ENCODE measurements at places on chromosomes 16 and 17. TPM values are rescaled to one million over a fixed set of nuclear protein-coding genes. Genes with fewer than 3 reads are reported as not detected.
A peak's percentile ranks its signal among the peaks of the same experiment; 100 is the strongest.

The SOST gene
- 0.24 TPM for total RNA-seq

The ASGR1 gene
- total RNA-seq = 0.54 TPM

The CDH16 gene
- 0.35 TPM for total RNA-seq

The KCNH4 gene
- total RNA-seq = not detected

The NXPH3 gene
- 4.4 TPM for total RNA-seq

The LGALS9C gene
- total RNA-seq = not detected

- no peak for DNase-seq
These were observed 681 bp downstream of the USP43 start for GRCh38 chr17:9645851-9646545.

DNA sequence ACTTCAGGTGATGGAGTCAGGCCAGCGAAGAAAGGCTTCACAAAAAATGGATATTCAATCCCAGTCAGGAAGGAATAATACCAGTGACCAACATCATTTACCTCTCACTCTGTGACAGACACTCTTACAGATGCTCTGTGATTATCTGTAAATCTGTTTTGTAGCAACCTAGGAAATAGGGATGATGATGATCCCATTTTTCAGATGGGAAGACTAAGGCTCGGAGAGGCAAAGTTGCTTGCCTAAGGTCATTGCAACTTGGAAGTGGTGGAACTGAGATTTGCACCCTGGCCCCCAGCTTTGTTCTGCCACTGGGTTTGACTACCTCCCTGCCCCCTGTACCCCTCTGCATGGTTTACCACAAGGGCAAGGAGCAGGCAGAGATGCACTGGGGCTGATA, 14.1 kb upstream of the WSCD1 start:
- DNase-seq = no peak

DNA sequence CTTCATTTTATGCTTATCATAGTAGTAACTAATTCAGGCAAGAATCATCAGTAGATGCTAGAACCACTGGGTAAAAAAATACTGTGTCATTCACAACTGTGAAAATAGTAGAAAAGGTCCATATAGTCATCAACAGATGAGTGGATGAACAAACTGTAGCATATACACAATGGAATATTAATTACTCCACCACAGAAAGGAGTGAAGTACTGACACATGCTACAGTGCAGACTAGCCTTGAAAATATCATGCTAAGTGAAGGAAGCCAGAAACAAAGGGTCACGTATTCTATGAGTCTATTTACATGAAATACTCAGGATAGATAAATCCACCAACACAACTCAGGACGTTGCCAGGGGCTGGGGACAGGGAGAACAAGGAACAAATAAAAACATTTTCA, 13.3 kb downstream of the USP22 start:
- DNase-seq = no peak

DNA sequence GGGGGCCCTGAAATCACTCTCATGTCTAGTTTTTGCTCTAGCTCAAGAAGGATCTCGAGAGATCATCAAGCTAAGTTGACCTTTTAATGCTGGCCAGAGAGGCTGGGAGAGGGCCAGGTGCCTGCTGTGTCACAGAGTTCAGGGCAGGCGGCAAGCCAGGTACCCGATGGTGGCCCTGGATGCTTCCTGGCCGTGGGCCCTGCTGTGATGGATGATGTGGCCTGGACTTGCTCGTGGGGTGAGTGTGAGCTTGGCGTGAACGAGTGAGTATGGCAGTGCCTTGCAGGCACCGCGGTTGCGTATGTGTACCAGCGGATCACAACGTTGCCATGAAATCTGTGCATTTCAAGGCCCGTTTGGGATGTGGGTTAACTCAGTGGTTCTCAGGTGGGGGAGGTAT, 7.4 kb downstream of the IRF8 start:
- DNase-seq = peak; percentile 46

GRCh38 chr17:58275417-58275816, 5.3 kb downstream of the MPO start:
- DNase-seq = no peak

GRCh38 chr16:74950511-74950910, 34.4 kb downstream of the WDR59 start:
- DNase-seq = no peak

- DNase-seq = no peak
These were observed 1.9 kb upstream of the GGA2 start for GRCh38 chr16:23512168-23512695.

Measured in cardiac septum (tissue), 1 donor.